ENCODE measurements at places on chromosomes 5 and 9.

DNA sequence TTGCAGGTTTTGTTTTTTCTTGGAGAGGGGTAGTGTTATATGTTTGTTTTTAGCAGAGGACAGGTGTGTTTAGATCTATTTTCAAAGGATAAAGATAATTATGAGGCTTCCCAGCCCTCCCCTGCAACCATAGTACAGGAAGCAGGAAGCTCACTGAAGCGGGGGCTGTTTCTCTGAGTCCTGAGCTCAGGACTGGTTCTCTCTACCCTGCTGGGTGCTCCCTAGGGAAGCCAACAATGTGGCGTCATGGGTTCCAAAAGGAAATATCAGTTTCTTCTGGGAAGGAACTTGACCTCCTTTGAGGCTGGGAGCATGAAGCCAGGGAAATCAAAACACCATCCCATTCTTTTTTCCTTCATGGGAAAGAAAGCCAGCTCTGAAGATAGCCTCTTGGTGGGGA lies 62.2 kb downstream of the RAD23B start:
- no peak for DNase-seq

DNA sequence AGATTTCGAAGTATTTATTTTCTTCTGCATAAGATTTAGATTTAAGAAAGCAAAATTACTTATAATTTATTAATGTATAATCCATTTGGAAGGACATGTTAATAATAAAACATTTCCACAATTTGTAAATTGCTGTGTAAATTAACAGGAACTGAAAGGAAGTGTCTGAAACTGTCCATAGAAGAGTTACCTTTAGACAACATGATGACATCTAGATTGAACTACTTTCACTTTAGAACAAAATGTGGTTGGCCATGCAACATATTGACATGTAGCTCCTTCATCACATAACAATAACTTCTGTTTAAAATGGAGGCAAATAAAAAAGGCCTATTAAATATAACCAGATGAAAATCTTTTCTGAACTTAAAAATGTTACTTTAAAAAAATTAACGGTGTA lies 1849.5 kb upstream of the ACO1 start:
- no peak for DNase-seq

- no peak for DNase-seq
Measured at GRCh38 chr9:96174371-96174770, 127.6 kb downstream of the HSD17B3 start.

DNA sequence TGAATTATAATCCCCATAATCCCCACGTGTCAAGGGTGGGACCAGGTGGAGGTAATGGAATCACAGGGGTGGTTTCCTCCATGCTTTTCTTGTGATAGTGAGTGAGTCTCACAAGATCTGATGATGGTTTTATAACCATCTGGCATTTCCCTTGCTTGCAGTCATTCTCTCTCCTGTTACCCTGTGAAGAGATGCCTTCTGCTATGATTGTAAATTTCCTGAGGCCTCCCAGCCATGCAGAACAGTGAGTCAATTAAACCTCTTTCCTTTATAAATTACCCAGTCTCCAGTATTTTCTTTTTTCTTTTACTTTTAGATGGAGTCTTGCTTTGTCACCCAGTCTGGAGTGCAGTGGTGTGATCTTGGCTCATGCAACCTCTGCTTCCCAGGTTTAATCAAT lies 182.7 kb upstream of the SEMA6A start:
- DNase-seq, result no peak

GRCh38 chr9:127388037-127388855 lies 8.7 kb upstream of the SLC2A8 start:
- DNase-seq, result peak; percentile 92

GRCh38 chr9:123164285-123164684 lies 104.1 kb downstream of the STRBP start:
- no peak for DNase-seq

- DNase-seq, result no peak
Measured at GRCh38 chr5:138545919-138546562, 3.0 kb upstream of the ETF1 start.

DNA sequence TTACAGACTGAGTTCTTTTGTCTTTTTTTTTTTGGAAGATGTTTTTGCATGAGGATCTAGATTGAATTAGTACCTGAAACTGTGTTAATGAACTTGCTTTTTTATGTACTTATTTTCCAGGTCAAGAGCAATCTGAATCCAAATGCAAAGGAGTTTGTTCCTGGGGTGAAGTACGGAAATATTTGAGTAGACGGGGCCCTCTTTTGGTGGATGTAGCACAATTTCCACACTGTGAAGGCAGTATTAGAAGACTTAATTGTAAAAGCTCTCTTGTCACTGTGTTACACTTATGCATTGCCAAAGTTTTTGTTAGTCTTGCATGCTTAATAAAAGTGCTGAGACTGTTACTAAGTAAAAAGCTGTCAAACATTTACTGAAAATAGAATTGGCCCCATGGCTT lies 14.5 kb downstream of the SLC23A1 start:
- no peak for DNase-seq

DNA sequence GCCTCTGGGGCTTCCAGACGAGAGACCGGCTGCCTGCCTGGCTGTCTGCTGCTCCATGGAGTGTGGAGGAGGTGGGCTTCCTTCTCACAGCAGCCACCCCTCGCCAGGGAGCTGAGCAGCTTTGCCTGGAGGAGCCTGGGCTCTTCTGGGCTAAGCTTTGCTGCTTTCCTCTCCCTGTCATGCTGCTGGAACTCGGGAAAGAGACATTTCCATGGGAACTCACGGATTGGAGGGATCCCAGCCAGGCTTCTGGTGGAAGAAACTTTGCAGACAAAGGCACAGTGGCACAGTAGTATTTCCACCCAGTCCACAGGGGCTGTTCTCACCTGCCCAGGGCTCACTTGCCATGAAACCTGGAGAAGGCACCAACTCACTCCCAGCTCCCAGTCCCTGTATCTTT lies 5.6 kb upstream of the NTNG2 start:
- no peak for DNase-seq

GRCh38 chr5:95760273-95761191 lies 29.4 kb downstream of the RHOBTB3 start:
- peak; percentile 66 for DNase-seq

- DNase-seq, result no peak
Measured at GRCh38 chr5:154236011-154236410, 45.5 kb downstream of the GALNT10 start.

GRCh38 chr5:69279517-69279916 lies 44.8 kb downstream of the CDK7 start:
- no peak for DNase-seq

DNA sequence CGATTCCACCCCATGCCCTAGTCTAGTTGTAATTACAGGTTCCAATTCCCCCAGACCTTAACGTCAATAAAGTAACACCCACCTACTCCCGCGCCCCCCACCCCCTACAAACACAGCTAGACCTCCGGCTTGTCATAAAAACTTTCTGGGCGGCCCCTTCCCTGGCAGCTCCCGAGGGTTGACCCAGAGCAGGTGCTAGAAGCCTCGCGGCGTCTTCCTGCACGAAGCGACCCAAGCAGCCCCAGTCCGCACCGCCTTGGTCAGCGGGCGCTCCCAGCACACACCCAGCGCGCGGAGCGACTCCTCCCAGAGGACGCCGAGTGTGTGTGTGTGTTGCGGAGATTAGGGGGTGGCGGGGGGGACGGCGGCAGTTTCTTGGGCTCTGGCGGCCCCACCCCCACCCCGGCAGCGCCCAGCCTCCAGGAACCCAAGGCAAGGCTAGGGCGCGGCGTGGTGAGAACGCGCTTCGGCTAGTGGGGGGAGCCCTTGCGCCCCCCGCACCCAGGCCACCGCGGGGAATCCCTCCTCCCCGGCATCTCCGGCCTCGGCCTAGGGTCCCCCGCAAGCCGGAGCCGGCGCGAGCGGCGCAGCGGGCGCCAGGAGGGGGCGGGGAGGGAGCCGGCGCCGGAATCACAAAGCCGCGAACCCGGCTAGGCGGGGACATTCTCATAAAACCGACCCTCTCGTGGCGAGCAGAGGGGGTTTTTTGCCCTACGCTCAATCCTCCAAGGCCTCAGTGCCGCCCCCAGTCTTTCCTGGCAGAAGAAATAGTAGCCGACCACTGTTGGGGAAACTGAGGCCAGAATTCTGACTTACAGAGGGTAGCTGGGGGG lies 2.2 kb downstream of the PCDH1 start:
- no peak for DNase-seq

DNA sequence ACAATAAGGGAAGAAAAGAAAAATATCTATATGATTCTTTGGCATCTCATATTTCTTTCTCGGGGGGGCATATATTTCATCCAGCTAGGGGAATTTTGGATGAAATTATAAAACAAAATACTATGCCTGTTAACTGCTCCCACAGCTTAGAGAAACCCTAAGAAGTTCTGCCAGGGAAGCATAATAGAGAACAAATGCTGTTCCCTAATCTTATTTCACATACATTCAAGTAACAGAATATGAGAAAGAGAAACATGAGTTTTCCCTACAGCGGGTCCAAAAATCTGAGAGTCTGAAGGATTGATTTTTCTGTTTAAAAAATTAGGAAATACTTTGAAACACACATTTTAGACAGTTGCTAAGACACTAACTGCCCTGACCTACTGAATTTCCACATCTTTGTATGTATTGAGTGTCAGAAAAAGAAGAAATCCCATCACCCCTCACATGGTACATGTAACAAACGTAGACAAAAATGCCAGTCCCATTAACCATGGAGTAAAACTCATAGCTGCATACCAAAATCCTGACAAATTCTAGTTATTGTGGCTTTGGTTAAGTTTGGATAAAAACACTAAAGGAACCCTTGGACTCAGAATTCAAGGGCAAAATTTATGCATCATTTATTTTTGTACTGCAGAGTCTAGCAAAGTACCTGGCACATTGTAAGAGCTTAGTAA lies 620.2 kb upstream of the DMAC1 start:
- no peak for DNase-seq

DNA sequence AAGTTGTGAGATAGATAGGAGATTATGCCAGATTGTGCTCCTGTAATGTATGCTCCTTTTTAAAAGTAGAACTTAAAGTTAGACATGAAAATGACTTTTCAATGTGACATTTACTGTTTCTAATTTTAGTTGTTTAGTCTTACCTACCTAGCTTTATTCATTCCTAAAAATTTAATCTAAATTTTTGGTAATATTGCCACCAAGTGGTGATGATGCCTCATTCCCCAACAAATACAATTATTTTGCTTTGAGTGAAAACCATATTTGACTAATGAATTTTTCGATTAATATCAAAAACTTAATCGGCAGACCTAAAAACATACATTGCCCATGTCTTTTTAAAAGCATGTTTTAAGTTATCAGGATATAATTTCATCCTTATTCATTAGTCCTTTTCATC lies 25.6 kb downstream of the PPWD1 start:
- DNase-seq, result no peak

DNA sequence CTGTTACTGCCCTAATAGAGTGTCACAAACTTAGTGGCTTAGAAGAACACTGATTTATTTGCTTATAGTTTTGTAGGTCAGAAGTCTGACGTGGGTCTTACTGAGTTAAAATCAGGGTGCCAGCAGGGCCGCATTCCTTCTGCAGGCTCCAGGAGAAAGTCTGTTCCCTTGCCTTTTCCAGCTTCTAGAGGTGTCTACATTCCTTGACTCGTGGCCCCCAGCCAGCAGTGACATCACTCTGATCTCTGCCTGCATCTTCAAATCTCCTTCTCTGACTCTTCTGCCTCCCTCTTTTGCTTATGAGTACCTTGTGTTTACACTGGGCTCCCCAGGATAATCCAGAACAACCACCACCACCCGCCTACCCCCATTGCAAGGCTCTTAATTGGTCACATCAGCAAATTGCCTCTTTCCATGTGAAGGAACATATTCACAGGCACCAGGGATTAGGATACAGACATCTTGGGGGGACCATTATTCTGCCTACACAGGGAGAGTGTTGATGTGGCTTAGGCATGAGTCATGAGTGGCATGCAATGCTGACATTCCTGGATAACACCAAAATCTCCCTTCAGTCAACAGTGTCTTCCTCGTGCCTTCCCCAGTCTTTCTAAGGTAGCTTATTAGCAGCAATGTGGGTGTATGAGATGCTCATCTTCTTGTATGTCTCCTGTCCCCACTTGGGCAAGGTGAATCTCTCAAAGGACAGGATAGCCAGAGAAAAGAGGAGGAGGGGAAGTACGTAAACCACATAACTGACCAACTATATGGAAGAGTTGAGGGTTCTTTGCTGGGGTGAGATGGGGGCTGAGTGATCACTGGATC lies 24.4 kb downstream of the CYFIP2 start:
- peak; percentile 86 for DNase-seq

- DNase-seq, result peak; percentile 87
Measured at GRCh38 chr5:133247881-133248624, 196.2 kb downstream of the HSPA4 start.

DNA sequence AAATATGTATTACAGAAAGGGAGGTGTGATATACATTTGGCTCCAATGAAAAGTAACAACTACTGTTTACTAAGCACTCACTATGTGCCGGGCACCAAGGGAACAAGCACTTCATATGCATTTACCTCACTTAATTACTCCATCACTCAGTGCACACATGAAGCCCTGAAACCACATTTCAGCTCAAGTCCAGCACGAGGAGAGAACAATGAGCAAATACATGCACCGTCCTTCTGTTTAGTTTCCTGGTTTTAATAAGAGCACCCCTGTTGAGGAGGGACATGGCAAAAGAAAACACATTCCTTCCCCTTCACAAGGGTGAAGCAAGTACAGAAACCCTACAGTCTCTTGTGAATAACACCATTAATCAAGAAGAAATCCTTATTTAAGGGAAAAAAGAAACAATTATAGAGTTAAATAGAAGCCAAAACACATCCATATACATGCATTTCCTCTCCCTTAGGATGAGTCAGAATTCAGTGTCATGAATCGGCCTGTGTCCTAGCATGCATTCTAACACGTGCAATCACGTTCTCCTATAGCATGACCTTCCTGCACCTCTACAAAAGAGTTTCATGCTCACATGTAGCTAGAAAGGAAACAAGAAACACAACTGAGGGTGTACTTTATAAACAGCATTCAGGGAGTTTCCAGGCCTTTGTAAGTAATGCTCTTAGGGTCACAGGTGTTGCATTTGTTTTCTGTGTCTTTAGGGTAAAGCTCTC lies 411.6 kb downstream of the BNC2 start:
- no peak for DNase-seq

DNA sequence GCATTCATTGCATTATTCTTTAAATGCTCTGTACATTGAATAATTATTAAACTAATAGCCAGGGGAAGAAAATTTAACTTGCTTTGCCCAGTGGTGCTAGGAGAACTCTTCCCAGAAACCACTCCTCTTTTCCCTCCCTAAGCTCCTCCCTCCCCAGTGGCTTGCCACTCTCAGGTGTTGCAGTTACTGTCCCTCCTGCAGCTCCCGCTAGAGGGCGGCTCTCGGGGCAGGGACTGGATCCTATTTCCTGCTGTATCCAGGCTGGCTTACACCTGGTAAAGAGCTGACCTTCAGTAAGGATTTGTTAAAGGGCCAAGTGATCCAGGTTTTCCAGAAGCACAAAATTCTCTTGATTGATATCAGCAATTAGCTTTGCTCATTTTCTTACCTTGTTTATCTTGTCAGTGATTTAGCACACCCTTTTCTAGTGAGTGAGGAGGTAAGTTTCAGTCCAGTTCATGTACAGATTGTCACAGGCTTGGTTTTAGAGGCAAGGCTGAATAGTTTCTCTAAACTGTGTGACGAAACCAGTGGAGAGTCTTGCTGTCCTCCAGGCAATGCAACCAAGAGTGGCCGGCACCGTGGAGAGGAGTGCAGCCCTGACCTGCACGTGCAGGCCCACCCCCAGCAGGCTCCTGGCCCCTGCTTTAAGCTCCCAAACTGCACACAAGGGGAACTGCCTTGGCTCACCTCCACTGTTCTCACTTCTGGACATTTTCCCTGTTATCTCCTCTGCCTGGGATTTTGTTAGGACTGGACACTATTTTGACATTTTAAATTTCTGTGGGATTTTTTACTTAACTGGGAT lies 423.8 kb downstream of the SPOCK1 start:
- peak; percentile 80 for DNase-seq

- peak; percentile 87 for DNase-seq
Measured at GRCh38 chr5:395156-395920, 47.6 kb upstream of the EXOC3 start.

Measured in SJSA1 (cell line).